Hypothalamus (tissue), 51 donors: ENCODE measurements at places on chromosomes 2 and 18.

- no peak for DNase-seq
These were observed 84.1 kb upstream of the RASGRP3 start for GRCh38 chr2:33392366-33392765.

DNA sequence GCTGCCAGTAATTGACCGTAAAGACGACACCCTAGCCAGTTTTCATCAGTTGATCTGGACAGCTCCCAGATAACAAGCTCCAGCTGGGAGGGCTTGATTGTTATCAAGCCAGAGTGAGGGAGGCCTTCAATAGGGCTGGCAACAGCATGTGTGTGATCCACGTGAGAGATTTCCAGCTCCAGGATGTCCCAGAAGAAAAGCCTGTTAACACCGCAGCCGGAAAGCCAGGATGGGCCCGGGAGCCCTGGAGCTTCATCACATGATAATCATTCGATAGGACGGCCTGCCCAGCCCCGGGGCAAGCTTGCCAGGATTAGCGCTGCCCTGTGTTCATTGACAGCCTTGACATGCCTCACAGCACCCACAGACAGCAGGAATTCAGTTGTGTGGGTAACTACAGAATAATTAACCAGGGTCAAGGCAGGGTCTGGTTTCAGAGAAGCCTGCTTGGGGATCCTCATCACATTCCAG is 182.5 kb downstream of the C1D start:
- no peak for DNase-seq

DNA sequence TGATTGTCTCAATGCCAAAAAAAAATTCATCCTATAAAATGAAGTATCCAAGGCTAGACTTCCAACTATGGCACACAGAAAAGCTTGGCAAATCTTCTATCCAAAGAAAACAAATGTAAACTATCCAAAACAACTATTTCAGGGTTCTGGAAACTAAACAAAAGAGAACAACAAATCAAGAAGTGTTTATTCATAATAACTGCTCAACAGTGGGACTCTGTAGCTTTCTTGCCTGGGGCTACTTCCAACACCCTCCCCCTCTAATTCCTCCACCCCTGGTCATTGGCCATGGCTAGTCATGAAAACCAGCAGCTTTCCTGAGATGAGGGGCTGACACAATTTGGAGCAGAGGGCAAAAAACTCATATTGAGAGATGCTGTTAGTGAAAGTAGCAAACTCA is 107.0 kb downstream of the EXOC6B start:
- no peak for DNase-seq

DNA sequence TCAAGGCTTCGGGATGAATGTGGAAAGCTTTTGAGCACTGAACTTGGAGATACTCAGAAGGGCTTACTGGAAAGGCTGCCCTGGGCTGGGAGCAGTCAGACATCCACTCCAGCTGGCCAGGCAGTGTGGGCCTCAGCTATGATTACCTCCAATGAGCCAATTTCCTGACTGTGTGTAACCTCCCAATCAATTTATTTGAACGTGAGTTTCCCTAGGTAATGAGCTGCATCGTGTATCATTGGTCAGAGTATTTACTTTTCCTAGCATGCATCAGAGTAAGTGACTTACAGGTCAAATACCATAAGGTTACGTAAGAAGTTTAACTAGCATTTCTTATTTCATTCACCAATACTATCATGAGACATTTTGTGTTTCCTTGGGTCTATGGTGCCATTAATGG is 11.0 kb upstream of the CTAGE1 start:
- DNase-seq: no peak

DNA sequence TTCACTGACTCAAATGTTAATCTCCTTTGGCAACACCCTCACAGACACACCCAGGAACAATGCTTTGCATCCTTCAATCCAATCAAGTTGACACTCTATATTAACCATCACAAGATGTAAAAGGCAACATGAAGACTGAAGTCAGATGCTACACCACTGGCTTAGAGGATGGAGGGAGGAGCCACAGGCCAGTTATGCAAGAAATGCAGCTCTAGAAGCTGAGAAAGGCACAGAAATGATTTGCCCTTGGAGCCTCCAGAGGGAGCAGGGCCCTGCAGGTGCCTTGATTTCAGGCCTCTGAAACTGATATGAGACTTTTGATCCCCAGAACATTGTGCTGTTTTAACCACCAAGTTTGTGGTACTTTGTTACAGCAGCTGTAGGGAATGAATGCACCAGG is 276.3 kb downstream of the KCNS3 start:
- DNase-seq: no peak

DNA sequence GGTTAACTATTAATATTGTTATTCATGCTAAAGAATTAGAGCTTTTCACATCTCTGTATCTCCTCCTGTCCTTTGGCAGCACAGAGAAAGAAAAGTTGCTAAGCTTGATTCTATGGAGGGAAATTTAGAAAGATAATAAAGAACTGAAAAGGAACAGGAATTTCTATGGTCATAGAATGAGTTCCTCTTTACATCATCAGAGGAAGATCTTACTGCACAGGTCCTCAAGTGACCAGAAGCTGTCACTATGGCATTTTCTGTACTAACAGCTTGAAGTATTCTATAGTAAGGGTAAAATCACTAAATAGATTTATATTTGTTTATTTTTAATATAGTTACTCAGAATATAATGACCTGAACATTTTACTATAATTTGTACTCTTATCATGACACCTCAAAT is 6.0 kb upstream of the PRKD3 start:
- DNase-seq: no peak

GRCh38 chr18:73079920-73080319 is 212.1 kb upstream of the NETO1 start:
- DNase-seq: no peak

DNA sequence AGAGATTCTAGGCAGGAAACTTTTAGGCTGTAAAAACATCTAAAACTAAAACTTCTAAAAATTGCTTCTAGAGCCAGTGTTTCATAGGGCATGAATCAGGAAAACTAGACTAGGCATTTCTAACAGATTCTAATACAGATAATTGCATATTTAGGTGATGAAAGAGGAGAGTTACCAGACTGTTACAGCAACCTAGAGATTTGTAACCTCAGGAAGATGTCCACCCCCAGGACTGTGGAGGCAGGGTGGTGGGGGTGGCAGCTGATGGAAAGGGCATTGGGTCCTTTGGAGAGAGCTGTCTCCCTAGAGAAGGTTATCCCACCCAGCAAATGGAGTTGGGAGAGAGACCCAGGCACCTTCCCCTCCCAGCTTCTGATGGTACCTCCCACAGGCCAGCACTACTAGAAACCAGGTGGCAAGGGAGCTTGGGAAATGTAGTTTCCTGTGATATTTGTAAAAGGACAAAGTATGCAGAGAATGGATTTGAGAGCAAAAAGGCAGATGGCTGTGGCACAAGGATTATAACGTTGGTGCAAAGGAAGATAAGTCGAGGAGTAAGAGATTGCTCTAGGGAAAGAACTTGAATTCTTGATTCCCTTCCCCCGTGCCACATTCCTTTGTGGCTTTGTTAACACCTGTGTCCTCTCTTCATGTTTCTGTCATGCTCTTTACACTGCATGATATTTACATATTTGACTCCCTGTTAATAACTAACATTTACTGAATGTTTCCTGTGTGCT is 75.6 kb upstream of the MGAT5 start:
- DNase-seq: no peak

DNA sequence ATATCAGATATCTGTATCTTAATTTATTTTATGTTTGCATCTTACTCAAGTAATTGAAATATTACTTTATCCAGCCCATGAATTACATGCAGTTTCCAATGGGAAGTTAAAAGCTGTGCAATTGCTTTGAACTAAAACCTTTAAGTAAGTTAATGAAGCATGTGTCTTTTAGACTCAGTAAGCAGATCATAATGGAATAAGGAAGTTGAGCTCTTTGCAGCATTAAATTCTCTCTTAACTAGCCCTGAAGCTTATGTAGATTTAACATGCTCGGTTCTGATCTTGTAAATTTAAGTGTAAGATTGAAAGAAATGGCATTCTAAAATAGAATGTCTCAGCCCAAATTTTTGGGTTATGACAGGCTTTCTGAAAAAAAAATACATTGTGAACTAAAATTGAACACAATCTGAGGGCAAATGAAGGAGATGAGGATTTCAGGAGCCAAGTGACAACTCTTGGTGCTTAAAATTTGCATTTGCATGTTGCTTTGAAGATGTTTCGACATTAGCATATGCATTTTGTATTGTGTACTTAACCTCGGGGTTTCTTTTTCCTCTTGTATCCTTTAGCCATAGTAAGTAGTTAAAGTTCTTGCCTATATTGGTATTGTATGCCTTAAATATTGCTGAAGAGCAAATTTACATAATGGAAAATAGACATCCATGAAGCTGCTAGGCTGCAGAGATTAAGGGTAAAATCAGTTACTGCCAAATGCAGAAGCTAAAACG is 297.8 kb upstream of the KCNJ3 start:
- DNase-seq: no peak

- DNase-seq: no peak
These were observed 87.9 kb downstream of the IRS1 start for GRCh38 chr2:226711606-226712296.

DNA sequence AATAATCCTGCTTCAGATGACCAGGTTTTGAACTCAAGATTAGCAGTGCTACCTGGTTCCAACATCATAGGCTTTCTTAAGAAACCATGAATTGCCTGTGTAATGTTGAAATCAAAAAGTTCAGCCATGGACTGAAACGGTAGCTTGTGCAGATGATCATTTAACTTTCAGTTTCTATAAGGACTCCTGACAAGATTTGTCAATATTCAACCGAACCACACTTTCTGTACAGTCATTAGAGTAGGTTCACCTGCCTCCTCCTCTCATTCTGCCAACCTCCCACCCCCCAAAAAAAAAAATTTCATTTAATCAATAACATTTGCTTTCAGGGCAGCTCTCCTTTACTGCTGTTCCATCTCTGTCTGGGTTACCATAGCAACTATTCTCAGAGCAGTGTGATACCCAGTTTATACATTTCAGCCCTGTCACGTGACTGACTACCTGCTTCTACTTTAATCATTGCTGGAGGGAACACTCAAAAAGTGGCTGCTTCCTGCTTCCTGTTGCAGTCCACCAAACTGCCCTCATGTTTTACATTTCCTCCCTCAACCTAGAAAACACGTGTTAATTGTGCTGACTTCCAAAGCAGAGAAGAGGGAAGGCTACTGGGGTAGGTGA is 275.5 kb downstream of the SS18 start:
- no peak for DNase-seq

DNA sequence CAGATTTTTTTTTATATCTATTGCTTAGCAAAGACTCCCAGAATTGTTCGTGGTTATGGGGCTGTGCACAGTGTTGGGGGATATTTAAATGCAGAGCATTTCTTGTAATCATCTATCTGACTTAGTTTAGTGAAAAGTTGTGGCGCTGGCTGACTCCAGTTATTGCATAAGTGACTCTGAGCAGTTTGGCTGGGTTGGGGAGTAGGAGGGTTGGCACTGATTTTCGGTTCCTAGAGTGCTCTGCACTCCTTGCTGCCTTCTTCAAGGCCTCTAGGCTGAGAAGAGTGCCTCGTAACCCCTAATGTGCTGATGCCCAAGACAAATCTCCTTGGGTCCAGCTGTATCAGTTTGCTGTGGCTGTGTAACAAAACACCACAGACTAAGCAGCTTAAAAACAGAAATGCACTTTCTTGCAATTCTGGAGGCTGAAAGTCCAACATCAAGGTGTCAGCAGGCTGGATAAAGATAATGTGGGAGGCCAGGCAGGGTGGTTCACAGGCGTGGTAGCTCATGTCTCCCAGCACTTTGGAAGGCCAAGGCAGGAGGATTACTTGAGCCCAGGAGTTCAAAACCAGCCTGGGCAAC is 6.5 kb upstream of the IMPA2 start:
- DNase-seq: no peak

GRCh38 chr2:23221236-23221635 is 163.7 kb upstream of the KLHL29 start:
- DNase-seq: no peak

GRCh38 chr2:105581555-105581944 is 163.2 kb upstream of the NCK2 start:
- no peak for DNase-seq

DNA sequence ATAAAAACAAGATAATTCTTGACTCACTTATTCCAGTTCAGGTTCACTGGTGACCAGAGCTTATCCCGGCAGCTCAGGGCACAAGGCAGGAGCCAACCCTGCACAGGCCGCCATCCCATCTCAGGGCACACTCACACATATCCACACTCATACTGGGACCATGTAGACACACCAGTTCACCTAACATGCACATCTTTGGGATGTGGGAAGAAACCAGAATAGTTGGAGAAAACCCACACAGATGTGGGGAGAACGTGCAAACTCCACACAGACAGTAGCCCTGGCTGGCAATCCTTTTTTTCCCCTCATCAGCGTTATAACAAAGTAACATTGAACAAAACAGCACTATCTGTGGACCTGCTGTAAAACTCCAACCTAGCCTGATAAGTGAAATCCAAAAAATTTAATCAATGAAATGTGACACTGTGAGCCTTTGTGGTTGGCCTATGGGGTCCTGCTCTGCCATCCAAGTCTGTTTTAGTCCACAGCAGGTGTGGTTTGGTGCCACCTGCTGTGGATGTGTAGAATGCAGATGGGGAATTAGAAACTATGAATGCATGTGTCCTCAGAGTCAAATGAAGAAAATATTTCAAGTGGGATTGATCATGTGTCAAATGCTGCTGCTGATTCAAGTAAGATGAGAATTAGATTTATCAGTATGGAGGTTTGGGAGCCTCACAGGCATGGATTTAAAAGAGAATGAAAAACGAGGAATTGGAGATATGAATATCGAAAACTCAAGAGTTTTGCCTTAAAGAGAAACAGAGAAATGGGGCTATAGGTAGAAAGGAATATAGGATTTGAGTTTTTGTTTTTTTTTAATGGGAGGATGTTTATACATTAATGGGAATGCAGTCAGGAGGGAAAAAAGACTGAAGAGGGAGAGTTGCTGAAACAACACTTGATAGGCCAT is 47.0 kb downstream of the UGP2 start:
- DNase-seq: no peak

DNA sequence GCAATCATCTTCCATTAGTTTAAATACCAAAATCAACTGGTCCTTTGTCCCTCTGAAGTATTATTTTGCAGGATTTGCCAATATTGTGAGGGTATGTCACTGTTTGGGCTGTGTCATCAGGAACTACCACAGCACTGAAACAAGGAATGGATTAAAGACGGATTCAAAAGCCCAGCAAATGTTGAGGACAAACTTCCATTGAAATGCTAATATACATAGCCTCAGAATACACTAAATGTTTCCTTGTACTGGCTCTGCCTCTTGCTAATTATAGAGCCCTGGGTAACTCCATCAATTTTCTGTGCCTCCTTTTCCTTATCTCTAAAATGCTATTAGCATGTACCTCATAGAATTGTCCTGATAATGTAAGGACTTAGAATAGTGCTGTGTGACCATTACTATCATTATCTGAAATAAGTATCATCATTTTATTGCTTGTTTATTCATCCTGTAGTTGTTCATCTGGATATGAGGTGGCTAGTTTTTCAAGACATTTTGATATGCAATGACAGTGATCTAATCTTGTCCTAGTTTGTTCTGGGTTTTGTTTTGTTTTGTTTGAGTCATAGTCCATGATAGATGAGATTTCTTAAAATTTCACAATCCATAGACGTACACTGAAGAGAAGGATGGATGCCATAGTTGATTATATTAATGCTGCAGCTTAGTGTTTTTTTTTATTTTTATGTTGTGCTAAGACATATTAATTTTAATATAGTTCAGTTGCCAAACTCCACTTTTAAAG is 333.4 kb upstream of the KCNH7 start:
- no peak for DNase-seq
